MV-4-11 (cell line): ENCODE measurements at places on chromosomes 11 and 22.

DNA sequence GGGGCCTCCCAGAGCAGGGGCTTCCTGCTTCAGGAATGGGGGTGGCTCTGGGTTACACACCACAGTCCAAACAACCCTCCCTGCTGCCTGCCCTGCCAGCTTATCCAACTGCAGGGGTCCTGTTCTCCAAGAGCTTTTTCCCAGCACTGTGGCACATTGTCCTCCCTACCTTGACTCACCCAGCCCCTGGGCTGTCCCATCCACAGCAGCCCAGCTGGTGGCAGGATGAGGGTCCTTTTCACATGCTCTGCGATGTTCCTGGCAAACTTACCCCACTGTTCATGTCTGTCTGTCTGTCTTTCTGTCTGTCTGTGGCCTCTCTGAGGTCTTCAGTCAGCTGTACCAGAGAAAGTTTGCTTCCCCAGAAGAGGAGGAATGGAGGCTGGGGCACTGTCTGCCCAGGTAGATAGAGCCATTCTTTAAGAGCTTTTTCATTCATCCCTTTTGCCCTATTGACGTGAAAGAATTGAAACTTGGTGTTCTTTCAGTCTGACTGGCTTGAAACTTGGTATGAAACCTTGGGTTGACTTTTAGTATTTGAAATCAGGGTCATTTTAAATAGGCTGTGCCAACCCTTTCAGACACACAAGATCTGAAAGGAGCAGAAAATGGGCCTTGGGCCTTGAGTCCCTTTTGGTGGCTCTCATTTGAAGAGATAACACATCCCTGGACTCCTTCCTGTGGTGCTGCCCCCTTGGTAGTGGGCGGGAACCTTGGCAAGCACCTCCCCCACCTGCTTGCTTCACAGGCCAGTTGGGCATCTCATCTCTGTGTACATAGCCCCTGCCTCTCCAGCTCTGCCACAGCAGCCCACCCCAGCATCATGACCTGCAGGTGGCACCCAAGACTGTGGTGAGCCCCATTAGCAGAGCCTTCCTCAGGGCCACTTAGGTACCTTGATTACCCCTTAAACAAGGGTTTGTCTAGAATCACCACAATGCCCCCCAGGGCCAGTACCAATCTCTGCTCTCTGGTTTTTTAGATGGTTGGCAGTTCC, 74.6 kb upstream of the SUSD2 start:
- no peak for DNase-seq

DNA sequence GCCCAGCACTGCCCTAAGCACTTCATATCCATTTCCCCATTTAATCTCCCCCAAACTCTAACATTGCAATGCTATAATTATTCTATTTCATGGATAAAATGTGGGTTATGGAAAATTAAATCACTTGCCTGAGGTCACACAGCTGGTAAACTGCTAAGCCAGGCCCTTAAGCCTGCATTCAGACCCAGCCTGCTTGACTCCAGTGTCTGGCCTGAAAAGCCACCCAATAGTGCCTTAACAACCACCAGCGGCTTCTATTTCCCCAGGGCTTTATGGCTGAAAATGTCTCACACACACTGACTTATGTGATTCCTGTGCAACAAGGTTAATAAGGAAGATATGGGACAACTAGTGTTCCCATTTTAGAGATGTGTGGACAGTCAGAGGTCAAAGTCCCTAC, 178.5 kb upstream of the SNX19 start:
- DNase-seq: no peak

- no peak for DNase-seq
These were observed 96.1 kb upstream of the AKIP1 start for GRCh38 chr11:8814923-8815240.

- DNase-seq: no peak
These were observed 5.3 kb upstream of the CDC42BPG start for GRCh38 chr11:64849598-64850356.

DNA sequence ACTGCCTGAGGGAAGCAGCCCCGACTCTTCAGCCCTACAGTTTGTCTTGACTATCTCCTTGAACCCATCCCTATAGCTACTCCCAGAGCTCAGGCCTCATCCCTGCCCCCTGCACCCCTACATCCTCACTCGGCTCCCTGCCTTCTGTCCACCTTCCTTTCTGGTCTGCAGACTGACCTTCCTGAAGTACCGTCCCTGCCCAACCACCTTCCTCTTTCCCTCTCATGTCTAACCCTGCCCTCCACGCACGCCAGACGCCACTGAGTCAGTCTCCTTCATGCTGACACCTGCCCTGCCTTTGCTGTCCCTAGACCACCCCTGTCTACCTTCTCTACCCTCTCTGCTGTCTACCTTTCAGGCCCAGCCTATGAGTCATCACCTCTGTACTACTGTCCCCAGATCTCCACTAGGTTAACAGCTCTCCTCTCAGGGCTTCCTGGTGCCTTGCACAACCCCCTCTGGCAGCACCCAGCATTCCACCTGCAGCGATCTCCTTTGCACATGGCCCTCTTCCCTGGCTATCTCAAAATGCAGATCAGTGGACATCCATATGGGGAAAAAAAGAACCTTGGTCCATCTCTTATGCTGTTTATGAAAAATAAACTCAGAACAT, 8.9 kb downstream of the KCTD21 start:
- DNase-seq: no peak

DNA sequence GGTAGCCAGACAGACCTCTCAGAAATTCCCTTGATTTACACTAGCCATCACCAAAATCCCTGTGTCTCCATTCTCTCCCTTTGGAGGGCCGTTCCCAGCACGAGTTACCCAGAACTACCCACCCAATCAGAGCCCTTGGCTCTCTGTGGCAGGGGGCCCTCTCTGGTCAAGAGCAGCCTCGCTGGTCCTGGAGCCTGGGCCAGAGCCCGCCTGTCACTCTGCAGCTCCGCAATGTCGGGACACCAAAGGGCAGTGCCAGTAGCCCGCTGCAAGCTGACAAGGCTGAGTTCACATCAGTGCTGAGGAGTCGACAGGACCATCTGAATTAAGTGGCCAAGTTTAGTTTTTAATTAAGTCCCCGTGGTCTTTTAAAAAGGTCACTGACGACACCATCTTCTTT, 241.6 kb downstream of the ST3GAL4 start:
- DNase-seq: no peak

DNA sequence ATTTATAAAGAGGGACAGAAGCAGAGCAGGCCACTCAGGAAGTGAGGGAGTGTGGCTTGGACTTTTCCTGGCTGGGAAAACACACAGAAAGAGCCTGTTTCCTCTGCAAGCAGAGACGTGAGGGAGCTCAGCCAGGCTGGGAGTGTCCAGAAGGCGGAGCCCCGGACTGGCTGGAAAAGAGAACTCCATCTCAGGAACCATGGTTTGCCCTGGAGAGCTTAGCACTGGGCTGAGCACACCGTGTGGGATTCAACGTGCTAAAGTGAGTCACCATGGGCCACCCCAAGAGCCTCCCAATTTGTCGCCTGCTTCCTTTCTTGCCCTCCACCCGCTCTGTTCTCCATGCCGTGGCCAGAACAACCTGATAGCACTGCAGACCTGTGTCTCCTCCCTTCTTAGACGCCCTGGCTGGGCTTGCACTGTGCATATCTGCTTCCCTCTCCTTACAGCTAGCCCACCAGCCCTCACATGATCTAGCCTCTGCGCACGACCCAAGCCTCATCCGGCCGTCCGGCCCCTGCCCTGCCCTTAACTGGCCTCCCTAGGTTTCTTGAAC, 51.8 kb downstream of the GALNT18 start:
- peak; percentile 51 for DNase-seq

- no peak for DNase-seq
These were observed 16.2 kb upstream of the ARHGAP20 start for GRCh38 chr11:110728476-110728875.

DNA sequence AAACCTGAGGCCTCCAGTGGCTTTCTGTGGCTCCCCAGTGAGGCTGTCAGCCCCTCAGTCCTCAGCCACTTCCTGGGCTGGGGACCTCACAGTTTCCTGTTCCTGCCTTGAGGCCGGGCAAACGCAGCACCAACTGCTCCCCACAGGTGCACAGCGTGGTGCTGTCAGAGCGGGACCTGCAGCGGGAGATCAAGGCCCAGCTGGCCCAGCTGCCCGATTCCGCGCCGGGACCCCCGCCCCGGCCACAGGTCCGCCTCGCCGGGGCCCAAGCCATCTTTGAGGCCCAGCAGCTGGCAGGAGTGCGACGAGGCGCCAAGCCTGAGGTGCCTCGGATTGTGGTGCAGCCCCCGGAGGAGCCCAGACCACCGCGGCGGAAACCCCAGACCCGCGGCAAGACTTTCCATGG, 5.4 kb downstream of the TBC1D10C start:
- peak; percentile 63 for DNase-seq

DNA sequence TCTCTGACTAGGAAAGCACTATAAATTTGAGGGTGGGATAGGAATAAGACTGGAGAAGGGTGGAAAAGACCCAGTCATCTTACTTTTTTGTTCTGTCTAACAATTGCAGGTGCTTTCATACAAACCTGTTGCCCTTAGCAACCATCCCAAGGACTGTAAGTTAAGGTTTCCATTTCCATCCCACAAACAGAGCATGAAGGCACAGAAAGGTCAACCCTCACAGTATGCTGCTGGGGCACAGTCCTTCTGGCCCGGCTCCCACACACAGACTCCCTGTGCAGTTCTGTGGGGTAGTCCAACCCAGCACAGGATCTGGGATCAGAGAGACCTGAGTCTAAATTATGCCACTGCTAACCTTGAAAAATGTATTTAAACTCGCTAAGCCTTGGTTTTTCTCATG, 38.4 kb upstream of the ETS1 start:
- DNase-seq: no peak

DNA sequence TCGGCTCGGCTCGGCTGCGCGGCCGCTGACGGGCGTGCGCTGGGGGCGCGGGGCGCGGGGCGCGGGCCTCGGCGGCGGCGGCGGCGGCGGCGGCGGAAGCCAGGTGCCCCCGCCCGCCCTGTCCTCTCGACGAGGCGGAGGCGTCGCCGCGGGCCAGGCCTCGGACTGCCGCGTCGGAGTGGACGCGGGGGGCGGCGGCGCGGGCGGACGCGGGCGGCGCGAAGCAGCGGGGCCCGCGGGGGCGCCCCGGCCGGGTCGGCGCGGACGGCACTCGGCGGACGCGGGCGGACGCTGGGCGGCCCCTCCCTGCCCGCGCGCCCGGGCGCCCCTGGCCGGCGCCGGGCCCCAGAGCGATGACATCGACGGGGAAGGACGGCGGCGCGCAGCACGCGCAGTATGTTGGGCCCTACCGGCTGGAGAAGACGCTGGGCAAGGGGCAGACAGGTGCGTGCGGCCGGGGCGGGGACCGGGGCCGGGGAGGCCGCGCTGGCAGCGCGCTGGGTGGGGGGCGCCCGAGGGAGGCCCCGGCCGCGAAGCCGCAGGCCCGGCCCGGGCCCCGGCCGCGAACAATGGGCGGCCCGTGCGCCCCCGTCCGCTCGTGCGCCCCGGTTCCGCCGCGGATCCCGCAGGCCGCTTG, at the start of gene BRSK2:
Gene BRSK2, plus strand, starts transcription at position 3 of the 637 bp plus-strand sequence. Its CDS starts 351 bp downstream, at position 354.
- no peak for DNase-seq

- peak; percentile 3 for DNase-seq
These were observed 128.4 kb downstream of the OPCML start for GRCh38 chr11:133403900-133404299.

DNA sequence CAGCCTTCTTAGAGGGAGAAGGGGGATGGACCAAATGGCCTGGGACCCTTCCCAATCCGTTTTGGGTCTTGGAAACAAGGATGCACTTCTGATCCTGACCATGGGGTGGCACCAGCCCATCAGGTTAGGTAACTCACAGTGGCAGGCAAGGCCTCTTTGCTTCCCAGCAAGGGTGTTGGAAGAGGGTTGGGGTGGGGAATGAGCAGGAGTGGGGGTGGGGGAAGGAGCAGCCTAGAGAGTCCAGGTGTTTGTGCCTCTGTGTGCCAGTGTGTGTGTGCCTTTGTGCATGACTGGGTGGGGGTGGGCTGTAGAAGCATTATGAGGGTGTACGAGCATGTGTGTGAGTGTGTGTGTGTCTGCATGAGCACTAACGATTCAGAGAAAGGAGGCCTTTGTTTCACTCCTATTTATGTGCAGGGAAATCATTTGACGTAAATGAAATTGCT, 213.1 kb downstream of the INSC start:
- peak; percentile 6 for DNase-seq

- DNase-seq: no peak
These were observed 223.8 kb downstream of the BLID start for GRCh38 chr11:121892131-121892681.

DNA sequence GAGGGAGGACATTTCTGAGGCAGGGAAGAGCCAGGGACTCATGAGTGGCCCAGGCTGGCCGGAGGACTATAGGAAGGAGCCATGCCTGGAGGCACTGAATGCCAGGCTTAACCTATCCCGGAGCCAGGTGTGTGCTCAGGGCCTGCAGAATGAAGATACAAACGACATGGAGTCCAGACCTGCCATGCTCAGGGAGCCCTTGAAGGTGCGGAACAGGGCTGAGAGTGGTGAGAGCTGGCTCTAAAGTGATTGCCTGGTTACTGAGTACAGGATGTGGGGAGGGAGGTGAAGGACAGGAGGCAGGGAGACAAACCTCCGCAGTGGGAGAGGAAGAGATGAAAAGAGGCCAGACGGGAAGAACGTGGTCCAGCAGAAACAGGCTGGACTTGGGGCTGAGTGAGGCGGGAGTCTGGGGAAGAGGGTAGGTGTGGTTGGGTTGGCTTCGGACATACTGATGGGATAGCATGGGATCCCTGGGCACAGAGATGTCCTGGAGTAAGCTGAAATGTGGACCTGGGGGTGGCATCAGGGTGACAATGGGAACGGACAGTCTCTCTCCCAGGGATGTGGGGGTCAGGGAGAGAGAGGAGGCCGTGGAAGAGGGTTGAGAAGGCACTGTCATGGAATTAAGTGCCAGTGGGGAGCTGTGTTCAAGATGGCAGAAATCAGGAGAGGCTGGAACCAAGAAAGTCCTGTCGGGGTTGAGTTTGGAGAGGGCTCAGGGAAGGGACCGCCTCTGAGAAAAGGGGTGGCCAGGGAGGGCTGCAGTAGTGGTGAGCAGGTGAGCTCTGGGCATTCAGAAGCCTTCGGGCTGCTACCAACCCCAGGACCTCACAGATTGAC, 1.5 kb upstream of the ANKRD13D start:
- peak; percentile 40 for DNase-seq

DNA sequence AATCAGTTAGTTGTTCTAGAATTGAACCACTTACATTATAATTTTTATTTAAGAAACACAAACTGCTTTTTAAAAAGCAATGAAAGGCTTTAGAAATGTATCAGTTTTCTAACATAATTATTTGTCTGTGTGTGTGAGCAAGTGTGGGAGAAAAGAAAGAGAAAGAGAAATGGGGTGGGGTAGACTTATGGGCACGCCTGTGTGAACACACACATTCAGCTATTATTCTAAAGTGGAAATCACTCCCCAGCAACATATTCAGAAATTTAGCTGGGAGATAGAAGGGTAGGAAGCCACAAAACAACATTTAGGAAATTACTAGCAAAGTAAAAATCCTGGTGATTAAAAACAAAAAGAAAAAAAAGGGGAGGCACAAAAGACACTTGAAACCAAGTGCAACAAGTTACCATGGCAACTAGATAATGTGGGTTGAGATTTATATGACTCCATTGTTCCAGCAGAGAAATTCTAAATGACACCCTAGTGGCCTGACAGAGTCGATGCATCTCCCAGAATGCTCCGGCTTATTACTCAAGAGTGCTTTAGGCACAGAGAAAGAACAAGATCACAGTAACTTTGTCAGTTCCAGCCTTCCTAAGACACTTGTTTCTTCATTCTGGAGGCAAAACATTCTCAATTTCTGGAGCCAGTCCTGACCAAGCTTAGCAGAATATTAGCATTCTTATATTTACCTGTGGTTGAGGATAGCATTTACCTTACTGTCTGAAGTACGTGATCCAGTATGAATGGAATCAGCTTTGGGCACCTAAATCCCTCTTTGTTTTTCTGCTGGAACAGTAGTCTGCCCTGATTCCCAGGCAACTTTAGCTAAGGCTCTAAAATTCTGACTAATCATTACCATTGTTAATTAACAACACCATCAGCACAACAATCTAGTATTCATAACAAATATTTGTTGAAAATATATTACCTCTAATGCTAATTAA, 444.4 kb downstream of the DLG2 start:
- no peak for DNase-seq
